ENCODE measurements at places on chromosomes 11 and 22.

DNA sequence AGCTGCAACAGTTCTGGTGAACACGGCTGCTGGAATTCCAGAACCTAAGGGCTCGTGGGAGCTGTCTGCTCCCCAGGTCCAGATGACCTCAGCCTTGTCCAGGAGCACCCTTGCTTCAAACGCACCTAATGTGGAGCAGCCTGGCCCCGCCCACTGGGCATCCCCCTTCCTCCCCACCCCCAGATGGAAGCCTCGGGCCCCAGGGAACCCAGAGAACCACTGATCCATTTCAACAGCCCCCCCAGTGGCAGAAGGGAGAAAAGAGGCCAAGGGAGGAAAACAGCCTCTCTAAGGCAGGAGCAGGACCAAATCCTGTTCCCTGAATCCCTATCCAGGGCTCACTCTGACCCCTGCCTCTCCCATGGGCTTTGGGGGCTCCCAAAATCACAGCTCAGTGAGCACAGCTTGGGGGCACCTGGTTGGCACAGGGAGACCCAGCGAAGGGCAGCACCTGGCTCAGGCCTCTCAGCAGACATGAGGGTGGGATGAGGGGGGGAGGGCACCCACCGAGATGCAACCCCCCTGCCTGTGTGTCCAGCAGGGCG is 1.2 kb downstream of the CYTH4 start:
- no peak for DNase-seq

DNA sequence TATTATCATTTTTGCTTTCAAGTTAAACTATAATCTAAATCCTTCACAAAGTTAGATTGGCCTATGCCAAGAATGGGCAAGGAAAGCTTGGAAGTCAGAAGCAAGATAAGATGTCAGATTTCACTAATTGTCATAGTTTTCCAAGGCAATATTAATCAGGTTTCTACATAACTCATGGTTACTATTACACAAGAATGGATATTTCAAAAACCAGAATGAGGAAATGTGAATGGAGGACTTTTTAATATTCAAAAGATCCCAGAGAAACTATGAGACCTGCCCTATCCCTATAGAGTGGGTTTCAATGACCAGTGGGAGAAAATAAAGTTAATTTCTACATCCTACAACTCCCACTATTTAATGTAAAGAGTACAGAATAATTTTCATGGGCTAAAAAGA is 203.2 kb downstream of the CASP12 start:
- DNase-seq: no peak

- no peak for DNase-seq
Observed at GRCh38 chr22:26534874-26535602, 22.8 kb upstream of the TFIP11 start.

DNA sequence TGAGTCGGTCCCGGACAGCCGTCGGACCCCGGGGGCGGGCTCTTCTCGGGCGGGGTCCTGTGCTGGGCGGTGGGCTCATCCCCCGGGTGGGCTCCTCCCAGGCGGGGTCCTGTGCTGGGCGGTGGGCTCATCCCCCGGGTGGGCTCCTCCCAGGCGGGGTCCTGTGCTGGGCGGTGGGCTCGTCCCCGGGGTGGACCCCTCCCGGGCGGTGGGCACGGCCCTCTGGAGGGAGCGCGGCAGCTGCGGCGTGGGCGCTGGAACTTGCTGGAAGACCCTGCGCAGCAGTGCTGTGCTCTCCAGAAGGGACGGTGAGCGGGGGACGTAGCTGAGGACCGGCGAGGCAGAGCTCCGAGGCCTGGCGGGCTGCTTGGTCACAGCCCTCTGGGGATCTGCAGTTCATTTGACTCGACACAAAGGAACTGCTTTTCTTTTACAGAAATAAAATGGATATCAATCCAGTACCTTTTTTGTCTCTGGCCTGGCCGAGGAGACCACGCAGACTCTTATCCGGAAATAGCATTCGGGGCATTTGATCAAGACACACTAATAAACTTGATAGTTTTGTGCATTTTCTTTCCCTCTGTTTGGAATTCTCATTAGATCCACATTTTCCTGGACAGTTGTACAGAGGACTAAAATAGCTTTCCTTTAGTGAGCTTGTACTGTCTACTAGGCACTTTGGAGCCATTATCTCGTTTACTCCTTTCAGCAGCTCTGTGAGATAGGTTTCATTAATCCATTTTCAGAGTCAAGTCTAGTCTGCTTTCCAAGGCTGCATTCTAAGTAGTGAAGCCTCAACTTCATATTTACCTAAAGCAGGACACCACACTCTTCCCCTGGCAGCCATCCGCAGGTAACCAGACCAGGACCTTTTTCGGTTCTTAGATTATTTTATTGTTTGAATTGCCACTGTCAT is 812 bp downstream of the JAM3 start:
- DNase-seq: no peak

DNA sequence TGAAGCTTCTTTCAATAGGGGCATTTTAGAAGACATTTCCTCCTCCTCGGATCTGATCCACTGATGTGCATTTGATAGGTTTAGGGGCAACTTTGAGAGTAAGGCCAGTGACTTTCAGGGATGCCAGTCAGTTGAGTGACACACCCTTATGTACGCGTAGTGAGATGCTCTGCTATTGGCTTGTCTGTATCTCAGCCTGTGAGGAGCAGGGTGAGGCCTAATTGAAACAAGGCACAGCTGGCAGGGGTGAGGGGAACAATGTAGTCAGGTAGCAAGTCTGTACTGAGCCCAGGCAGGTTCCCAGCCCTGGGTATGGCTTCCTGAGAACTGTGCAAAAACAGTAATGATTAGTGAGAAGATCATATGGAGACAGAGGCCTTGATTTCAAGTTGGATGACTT is 61.5 kb downstream of the STIM1 start:
- DNase-seq: no peak

DNA sequence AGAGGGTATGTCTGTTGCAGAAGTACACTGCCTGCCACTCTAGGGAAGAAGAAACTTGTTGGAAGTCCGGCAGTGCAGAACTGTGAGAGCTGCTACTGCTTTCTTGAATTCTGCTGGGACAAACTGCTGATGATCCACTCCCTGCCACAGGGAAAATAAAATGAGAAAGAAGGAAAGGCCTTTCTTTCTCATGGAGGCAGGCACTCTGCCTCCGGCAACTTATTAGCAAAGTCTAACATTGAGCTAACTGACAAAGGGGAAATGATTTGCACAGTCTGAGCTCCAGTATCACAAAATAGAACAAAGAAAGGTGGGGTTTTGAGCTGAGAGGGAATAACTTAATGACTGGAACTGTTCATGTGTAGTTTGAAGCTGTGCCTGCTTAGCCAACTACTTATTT is 134.6 kb downstream of the AASDHPPT start:
- DNase-seq: no peak

GRCh38 chr11:73801136-73801535 is 13.5 kb downstream of the MRPL48 start:
- no peak for DNase-seq

DNA sequence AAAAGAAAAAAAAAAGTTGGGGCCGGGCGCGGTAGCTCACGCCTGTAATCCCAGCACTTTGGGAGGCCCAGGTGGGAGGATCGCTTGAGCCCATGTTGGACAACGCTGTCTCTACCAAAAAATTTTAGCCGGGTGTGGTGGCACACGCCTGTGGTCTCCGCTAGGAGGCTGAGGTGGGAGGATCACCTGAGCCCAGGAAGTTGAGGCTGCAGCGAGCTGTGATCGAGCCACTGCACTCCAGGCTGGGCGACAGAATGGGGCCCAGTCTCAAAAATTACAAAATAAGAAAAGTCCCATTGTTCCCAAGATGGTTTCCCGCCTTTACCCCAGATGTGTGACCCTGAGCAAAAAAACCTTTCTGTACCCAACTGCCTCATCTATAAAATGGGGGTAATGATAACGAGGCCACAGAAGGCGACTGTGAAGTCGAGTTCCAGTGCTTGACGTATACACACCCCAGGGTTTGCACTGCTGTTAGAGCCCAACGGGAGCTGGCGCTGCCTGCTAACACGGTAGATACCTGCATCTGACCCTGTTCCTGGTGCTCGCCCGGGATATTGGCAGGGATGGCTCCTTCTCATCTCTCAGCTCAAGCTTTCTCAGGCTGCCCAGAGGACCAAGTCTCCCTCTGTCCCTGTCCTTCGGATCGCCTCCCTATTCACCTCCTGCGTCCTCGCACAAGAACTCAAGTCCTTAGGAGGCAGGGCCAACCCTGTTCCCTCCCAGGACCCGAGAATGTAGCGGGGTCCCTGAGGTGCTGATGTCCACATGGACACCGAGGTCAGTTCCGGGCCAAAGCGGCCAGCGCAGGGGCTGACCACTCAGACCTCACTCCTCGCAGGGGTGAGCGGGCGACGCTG is 1.1 kb upstream of the RPLP2 start:
- no peak for DNase-seq

DNA sequence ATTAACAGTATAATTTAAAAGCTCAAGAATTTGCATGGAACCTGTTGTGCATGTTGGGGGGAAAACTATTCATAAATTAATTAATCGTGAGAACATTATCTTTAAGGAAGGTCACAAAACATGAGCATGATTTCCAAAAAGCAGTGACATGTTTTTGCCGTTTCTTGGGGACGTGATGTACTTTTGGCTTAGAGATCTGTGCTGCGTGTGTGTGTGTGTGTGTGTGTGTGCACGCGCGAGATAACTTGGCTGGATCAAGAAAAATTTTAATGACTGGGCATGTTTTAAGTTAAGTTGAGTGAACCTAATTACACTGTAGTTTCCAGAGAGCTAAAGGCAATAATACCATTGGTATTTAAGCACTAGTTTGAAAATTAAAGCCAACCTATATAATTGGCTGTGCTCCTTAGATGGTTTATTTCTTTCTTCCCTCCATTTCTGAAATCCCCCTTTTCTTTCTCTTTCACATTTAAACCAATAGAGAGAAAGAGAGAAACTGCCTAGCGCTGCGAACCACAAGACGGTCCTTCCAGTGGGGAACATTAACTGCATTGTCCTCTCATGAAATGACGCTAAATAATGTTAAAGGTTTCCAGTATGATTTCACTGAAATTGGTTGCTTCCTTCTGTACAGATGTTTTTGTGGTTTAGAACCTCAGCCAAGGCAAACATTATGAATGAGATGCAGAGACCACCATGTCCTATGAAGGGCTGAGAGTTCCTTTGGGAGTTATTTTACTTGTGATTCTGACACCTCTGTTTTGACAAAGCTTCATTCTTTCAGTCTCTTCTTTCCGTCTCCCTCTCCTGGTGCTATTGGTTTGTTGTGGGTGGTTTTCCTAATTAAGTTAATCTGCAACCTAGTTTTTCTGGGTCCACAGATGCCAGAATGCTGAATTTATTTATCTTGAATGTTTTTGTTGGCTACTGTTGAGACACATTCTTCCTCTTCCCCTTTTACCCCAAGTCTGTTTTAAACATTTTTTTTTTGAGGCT is 51.7 kb downstream of the ZBTB16 start:
- DNase-seq: no peak

GRCh38 chr11:100232006-100232405 is 455.1 kb upstream of the ARHGAP42 start:
- no peak for DNase-seq

DNA sequence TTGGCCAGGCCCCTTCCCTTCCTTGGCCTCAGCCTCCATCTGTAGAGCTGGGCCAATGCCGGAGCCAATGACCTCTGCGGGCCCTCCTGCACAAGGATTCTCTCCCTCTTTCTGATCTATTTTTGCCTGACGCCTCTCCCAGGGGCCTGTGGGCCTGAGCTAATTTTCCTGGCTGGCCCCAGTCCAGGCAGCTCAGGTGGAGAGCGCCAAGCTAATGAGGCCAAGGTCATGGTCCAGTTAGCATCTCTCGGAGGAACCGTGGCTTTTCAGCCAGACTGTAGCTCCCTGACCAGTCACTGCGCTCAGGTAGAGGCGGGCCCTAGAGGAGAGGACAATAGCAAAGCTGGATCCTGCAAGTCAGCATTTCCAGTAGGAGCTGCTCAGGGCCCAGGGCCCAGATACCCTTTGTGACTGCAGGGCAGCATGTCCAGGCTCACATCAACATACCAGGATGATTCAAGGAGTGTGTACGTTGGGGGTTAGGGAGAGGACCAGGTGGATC is 43.5 kb downstream of the APOL3 start:
- DNase-seq: no peak

DNA sequence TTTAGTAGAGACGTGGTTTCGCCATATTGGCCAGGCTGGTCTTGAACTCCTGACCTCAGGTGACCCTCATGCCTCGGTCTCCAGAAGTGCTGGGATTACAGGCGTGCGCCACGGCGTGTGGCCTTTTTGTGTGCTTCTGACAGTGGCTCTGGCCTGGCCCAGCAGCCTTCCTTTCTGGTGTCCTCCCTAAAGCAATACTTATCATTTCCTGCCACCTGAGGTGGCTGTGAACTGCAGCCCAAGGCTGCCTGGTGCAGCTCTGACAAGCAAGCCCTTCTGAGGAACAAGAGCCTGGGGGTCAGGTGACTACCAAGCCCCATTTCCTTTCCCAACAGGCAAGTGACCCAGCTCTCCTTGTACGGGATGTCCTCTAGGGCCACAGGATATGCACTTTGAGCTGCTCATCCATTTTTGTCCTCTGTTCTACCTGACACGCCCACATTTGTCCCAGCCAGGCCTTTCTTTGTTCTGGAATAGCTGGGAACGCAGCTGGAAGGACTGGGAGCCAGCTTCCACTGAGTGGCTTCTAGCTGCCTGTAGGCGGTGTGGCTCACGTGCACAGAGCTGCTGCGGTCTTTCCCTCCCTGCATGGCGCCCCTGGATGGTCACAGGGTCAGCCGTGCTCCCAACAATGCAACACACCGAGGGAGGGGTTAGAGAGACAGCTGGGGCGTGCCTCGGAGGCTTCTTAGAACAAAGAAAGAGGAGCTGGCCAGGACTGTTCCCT is 12.3 kb upstream of the BID start:
- DNase-seq: no peak

GRCh38 chr11:81070948-81071347 is 1630.1 kb upstream of the TENM4 start:
- DNase-seq: no peak

- DNase-seq: no peak
Observed at GRCh38 chr11:19843079-19843478, 130.4 kb downstream of the NAV2 start.

DNA sequence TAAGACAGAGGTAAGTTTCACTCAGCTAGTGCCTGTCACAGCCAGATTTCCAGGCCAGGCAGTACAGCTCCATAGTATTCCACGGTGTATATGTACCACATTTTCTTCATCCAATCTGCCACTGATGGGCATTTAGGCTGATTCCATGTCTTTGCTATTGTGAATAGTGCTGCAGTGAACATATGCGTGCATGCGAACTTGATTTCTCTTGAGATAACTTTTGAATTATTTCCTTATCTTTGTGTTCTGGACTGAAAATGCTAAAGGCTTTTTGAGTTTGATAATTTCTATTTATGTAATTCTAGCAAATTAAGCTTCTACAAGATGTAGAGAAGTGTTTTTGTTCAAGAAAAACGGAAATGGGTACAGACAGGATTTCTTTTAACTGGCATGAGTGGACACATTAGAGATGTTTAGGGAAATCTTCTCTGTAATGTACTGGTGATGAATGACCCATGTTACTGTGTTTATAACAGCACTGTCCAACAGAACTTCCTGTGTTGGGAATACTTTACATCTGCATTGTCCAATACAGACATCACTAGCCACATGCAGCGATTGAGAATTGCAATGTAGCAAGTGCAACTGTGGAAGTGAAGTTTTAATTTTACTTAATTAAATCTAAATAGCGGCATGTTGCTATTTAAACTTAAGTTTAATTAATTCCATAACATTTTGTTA is 151.3 kb downstream of the CADM1 start:
- DNase-seq: no peak

GRCh38 chr11:34492806-34493414 is 20.7 kb downstream of the ELF5 start:
- DNase-seq: no peak

All from cortex of kidney (tissue), 1 donor.